ENCODE measurements at places on chromosomes 2 and 18.

DNA sequence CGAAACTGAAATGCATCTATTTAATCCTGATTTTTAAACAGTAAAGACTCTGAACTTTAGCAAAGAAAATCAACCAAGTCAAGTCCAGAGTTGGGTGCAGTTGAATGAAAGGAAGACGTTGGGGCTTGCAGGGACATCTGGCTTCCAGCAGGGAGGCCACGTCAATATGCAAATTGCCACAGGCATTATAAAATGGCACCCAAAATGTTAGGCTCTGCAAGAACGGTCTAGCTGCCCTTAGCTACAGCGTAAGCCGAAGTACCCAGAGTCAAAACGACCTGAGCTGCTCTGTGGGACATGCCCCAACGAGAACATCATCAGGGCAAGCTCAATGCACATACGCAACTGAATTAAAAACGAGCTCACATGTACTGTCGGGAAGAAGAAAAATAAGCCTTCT, 30.7 kb downstream of the DOCK10 start:
- no peaks in the 10 kb centered on the region for H3K27me3 ChIP-seq
- DNase-seq = no peak
- no peak overlapping the region for H3K27ac ChIP-seq
- peaks cover 57% of the 10 kb centered on the region for H3K4me1 ChIP-seq
- no peak overlapping the region for H3K4me3 ChIP-seq

DNA sequence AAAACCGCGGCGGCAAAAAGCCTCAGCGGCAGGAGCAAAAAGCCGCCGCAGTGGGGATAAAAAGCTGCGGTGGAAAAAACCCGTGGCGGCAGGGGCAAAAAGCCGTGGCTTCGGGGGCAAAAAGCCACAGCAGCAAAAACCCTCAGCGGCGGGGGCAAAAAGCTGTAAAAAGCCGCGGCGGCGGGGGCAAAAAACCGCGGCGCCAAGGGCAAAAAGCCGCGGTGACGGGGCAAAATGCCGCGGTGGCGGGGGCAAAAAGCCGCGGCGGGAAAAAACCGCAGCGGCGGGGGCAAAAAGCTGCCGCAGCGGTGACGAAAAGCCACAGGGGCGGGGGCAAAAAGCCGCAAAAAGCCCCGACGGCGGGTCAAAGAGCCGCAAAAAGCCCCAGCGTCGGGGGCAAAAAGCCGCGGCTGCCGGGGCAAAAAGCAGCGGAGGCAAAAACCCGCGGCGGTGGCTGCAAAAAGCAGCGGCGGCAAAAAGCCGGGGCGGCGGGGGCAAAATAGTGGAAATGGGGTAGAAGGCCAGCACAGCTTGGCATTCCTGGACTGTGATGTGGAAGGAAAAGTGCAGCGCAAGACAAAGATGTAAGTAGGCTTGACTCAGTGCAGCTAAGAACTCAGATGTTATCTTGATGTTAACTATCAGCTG, 151.8 kb downstream of the ANKRD30BL start:
- DNase-seq = no peak
- H3K27ac ChIP-seq = no peak overlapping the region
- no peaks in the 10 kb centered on the region for H3K4me1 ChIP-seq
- peaks cover 28% of the 10 kb centered on the region for H3K27me3 ChIP-seq

- no peak overlapping the region for H3K27ac ChIP-seq
- no peaks in the 10 kb centered on the region for H3K36me3 ChIP-seq
- no peaks in the 10 kb centered on the region for H3K4me1 ChIP-seq
- H3K27me3 ChIP-seq = peaks cover 19% of the 10 kb centered on the region
- no peak overlapping the region for H3K4me3 ChIP-seq
- no peak for DNase-seq
Observed at GRCh38 chr2:215403441-215404347, 32.2 kb downstream of the FN1 start.

DNA sequence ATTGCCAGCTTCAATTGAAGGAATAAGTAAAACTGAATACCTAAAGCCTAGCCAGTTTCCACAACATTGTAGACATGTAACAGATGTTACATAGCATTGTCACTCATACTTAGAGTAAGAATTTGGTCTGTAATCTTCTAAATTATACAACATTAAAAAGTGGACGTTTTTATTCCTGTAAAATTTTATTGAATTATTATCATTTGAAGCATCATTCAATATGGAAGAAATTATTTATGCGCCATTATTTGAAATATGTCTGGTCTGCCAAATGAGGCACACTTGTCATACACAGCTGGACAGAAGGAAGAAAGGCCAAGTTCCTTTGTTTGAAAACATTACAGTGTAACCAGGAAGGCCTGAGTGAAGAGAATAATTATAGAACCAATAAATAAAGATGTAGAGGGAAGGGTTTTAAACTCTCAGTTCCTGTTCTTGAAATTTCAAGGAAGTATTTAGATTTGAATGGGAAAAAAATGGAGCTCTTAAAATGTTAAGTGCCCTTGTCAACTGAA, 575.5 kb downstream of the LRRTM4 start:
- H3K4me3 ChIP-seq = no peak overlapping the region
- no peaks in the 10 kb centered on the region for H3K4me1 ChIP-seq
- no peak for DNase-seq
- no peaks in the 10 kb centered on the region for H3K27me3 ChIP-seq

DNA sequence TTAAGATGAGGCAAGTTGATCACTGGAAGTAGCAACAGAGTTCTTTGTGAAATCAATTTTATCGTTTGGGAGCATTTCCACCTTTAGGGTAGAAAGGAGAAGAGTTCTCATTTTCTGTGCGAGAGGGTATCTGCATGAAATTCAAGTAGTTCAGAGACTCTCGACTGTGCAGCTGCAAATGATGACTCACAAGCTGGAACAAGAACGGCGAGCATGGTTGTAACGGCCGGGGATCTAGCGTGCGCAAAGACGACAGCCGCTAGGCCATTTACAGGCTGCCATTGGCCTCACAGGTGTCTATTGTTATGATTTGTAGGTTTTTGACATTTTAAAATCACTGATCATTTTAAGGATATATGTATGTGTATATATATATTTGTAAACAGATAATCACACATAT, 5.2 kb downstream of the KLHL29 start:
- peaks cover 72% of the 10 kb centered on the region for H3K27me3 ChIP-seq
- H3K4me1 ChIP-seq = peaks cover 27% of the 10 kb centered on the region
- no peak overlapping the region for H3K27ac ChIP-seq

GRCh38 chr2:147549054-147549453, 295.8 kb upstream of the ACVR2A start:
- no peak overlapping the region for H3K4me3 ChIP-seq
- H3K27ac ChIP-seq = no peak overlapping the region
- H3K4me1 ChIP-seq = peaks cover 14% of the 10 kb centered on the region
- no peaks in the 10 kb centered on the region for H3K27me3 ChIP-seq

DNA sequence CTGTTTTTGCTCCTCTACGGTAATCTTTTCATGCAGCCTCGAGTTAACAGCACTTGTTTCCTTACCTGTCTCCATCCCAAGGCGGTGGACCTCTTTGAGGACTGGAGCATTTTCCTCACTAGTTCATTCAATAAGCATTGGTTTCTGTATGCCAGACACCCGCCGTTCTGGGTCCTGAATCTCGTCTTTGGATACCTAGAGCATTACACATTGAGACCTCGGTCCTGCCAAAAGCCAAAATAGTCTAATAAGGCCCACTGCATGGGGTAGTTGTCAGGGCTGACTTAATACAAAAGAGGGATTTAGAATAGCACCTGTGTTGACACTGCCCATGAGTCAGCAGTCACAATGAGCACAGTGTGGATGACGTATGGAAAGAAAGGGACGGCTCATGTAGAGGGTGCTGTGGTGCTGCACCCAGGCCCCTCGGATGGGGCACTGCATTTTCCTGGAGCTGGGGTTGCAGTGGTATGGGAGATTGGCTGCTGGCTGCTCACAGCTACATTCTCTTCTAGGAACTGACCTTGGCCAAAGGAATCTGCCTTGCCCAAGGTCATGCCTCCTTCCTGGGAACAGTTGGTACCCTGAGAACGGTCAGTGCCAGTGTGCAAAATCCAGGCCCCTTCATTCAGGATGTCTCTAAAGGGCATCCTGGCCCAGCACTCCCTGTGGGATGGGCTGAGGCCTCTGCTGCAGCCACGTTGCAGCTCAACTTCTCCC, 126.9 kb upstream of the NCK2 start:
- DNase-seq = no peak
- no peak overlapping the region for H3K4me3 ChIP-seq
- H3K4me1 ChIP-seq = peaks cover 14% of the 10 kb centered on the region
- H3K27me3 ChIP-seq = peaks cover 12% of the 10 kb centered on the region
- H3K36me3 ChIP-seq = no peaks in the 10 kb centered on the region

DNA sequence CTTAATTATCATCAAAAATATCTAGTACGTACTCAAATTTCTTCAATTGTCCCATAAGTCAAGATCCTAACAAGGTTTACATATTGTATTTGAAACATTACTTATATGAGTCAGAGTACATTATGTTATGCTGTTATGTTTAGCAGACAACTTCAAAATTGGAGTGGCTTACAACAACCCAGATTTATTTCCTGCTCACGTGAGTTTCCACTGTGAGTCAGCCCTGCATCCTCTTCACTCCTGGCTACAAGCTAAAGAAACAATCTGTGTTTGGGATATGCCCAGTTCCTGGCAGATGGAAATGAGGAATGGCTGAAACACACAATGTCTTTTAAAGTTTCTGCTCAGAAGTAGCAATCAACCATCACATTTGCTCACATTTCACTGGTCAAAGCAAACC, 31.5 kb upstream of the TANC1 start:
- H3K36me3 ChIP-seq = no peaks in the 10 kb centered on the region
- no peak overlapping the region for H3K27ac ChIP-seq
- DNase-seq = no peak

- no peaks in the 10 kb centered on the region for H3K36me3 ChIP-seq
- no peak overlapping the region for H3K27ac ChIP-seq
- no peak for DNase-seq
- H3K4me3 ChIP-seq = no peak overlapping the region
Observed at GRCh38 chr2:85459771-85460170, 41.3 kb downstream of the SH2D6 start.

DNA sequence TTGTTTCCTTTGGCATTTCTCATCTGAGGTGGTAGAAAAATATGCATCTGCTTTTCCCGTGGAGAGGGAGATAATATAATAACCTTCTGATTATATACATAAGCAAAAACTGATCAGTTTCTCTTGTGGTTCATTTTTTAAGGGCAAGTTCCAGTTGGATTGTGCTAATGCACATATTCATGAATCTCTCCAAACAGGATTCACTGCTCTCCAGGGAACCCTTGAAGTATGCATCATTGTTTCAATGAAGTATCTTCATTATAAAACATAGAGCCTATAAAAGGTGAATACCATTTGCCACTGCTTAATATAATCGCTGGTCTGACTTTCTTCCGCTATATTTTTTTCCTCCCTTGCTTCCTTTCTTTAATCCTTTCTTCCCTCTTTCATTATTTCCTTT, 384.7 kb downstream of the FIGN start:
- H3K4me1 ChIP-seq = no peaks in the 10 kb centered on the region
- no peaks in the 10 kb centered on the region for H3K36me3 ChIP-seq
- H3K27me3 ChIP-seq = peaks cover 19% of the 10 kb centered on the region
- no peak overlapping the region for H3K4me3 ChIP-seq
- H3K27ac ChIP-seq = no peak overlapping the region

- no peak for DNase-seq
- no peaks in the 10 kb centered on the region for H3K36me3 ChIP-seq
- peaks cover 17% of the 10 kb centered on the region for H3K27me3 ChIP-seq
- H3K27ac ChIP-seq = no peak overlapping the region
- no peak overlapping the region for H3K4me3 ChIP-seq
- peaks cover 9% of the 10 kb centered on the region for H3K4me1 ChIP-seq
Observed at GRCh38 chr18:11511434-11512095, 97.8 kb upstream of the SLC35G4 start.

- no peaks in the 10 kb centered on the region for H3K36me3 ChIP-seq
- no peak overlapping the region for H3K27ac ChIP-seq
- peaks cover 4% of the 10 kb centered on the region for H3K4me1 ChIP-seq
- H3K4me3 ChIP-seq = no peak overlapping the region
Observed at GRCh38 chr2:24181849-24182248, 7.0 kb downstream of the FAM228A start.

GRCh38 chr18:4831791-4832375, 365.2 kb downstream of the AKAIN1 start:
- no peaks in the 10 kb centered on the region for H3K36me3 ChIP-seq
- no peak overlapping the region for H3K27ac ChIP-seq
- no peak for DNase-seq
- H3K4me3 ChIP-seq = no peak overlapping the region

DNA sequence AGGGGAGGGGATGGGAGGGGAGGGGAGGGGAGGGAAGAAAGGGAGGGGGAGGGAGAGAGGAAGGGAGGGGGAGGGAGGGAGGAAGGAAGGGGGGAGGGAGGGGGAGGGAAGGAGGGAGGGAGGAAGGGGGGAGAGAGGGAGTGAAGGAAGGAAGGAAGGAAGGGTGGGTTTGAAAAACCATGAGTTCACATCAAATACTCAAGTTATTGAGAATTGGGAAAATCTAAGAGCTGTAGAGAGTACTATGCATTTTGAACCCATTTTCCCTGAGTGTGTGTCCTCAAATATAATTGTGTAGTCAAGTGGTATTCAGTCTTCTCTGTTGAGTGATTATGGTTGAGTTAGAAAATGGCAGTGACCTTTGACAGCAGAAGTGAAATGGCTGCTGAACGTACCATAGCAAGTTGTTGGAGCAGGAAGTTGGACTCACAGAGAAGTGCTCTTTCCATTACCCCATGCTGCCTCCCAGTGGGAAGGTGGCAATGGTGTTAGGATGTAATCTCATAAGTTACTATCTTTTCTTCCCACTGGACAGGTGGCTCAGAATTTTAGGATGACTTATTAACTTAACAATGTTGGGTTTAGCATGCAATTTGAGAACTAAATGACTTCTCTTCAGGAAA, 214.6 kb downstream of the SETBP1 start:
- no peak overlapping the region for H3K4me3 ChIP-seq
- DNase-seq = peak; percentile 17
- H3K4me1 ChIP-seq = peaks cover 14% of the 10 kb centered on the region
- no peak overlapping the region for H3K27ac ChIP-seq
- H3K27me3 ChIP-seq = peaks cover 2% of the 10 kb centered on the region

- H3K27ac ChIP-seq = no peak overlapping the region
- DNase-seq = no peak
- peaks cover 6% of the 10 kb centered on the region for H3K36me3 ChIP-seq
- H3K4me3 ChIP-seq = no peak overlapping the region
Observed at GRCh38 chr2:174062934-174063333, 97.8 kb upstream of the SP3 start.

- no peak for DNase-seq
- H3K36me3 ChIP-seq = peaks cover 5% of the 10 kb centered on the region
- H3K4me3 ChIP-seq = peak within 1 kb of the TSS; percentile 29
- H3K27me3 ChIP-seq = peaks cover 98% of the 10 kb centered on the region
- peak within 1 kb of the TSS; percentile 74 for H3K27ac ChIP-seq
Observed at GRCh38 chr2:222298311-222299150, at the start of gene PAX3. Gene PAX3 (minus strand): TSS chr2:222298998. CDS start chr2:222298615, 383 bp downstream.
